Fibroblast of lung (primary cell): ENCODE measurements at places on chromosomes 2 and 18. TPM values are rescaled to one million over a fixed set of nuclear protein-coding genes. Genes with fewer than 3 reads are reported as not detected.
A peak's percentile ranks its signal among the peaks of the same experiment; 100 is the strongest.

- no peak for DNase-seq
- H3K27ac ChIP-seq, result no peak overlapping the region
- H3K27me3 ChIP-seq, result no peaks in the 10 kb centered on the region
- no peaks in the 10 kb centered on the region for H3K4me1 ChIP-seq
- H3K36me3 ChIP-seq, result no peaks in the 10 kb centered on the region
These were observed 86.0 kb downstream of the TAF4B start for GRCh38 chr18:26312199-26312598.

DNA sequence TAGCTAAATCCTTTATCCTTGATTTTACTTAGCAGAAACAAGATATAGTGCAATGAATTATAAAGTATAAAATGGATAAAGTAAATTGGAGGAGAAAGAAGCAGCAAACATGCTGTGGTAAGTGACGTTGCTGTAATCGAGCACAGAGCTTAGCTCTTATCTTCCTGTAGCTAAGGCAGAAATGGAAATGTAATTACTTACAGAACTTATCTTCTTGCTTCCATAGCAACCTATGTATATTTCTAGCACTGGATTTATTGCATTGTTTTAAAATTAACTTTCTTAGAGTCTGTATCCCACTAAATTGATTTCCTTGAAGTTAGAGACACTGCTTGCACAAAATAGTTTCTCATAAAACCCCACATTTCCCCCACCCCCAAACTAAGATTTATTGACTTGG is 130.6 kb upstream of the MC4R start:
- no peaks in the 10 kb centered on the region for H3K4me1 ChIP-seq
- H3K4me3 ChIP-seq, result no peak overlapping the region
- H3K36me3 ChIP-seq, result no peaks in the 10 kb centered on the region
- no peak overlapping the region for H3K27ac ChIP-seq

- no peak overlapping the region for H3K4me3 ChIP-seq
- H3K36me3 ChIP-seq, result no peaks in the 10 kb centered on the region
- no peak overlapping the region for H3K27ac ChIP-seq
- H3K4me1 ChIP-seq, result no peaks in the 10 kb centered on the region
- no peak for DNase-seq
- peaks cover 6% of the 10 kb centered on the region for H3K27me3 ChIP-seq
These were observed 18.8 kb upstream of the RMP24 start for GRCh38 chr18:35953688-35954087.

DNA sequence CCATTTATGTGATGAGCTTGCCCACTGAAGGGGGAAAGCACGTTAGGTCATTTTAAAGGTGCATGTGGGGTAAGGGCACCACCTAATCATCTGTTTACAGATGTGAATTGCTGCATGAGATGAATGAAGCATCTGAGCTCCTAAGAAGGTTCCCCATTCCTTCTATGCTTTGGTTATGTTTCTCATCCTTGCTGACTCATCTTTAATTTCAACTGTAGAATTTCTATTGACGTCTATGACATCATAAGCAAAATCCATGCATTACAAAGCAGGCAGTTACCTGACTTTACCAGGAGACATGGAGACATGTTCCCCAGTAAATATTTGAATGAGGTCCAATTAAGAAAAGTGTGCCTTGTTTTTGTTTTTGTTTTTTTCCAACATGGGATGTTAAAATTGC is 2.8 kb downstream of the SNTG2 start:
- no peak for DNase-seq
- no peak overlapping the region for H3K27ac ChIP-seq
- H3K4me3 ChIP-seq, result no peak overlapping the region
- H3K36me3 ChIP-seq, result no peaks in the 10 kb centered on the region
- H3K27me3 ChIP-seq, result peaks cover 7% of the 10 kb centered on the region

DNA sequence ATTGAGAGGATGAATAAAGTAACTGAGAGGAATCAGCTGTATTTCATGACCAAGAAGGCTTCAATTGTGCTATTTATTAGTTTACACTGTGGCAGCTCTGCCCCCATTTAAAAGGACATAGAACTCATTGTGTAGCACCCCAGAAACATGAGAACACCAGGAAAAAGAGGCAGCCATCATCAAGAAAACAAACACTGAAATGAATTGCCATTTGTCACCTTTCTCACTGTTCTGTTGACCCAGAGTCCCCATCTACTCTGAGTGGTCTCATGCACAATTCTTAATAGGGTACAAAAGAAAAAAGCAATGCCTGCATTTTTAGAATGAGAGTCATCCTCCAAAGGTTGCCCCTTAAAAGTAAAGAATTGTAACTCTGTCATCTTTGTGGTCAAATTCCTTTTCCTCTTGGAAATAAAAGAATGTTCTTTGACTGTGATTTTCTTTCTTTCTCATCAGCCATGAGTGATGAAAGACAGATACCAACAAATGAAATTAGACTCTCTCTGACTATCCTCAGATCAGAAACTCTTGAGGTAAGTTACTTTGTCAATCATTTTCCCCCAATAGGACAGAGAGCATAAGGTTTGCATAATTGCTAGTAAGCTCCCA is 1941.9 kb upstream of the PIK3C3 start:
- no peaks in the 10 kb centered on the region for H3K4me1 ChIP-seq
- no peaks in the 10 kb centered on the region for H3K27me3 ChIP-seq
- no peak overlapping the region for H3K27ac ChIP-seq
- DNase-seq, result peak; percentile 63
- H3K36me3 ChIP-seq, result no peaks in the 10 kb centered on the region
- H3K4me3 ChIP-seq, result no peak overlapping the region

DNA sequence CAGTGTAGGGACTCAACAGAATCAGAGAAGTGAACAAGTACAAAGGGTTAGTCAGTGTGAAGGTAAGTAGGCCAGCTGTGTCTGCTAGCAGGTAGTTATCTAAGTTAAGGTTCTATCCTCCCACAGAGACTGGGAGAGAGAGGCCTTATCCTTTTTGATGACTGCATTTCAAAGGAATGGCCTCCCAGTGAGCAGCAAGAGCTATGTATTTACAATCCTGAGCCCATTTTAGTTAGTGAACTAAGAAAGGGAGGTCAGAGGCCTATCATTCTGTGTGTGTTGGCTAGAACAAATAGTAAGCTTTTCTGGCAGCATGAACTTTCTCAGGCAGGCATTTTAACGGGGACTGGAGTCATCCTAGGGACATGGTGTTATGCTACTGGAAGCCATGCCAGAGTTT is 182.9 kb downstream of the VWC2L start:
- H3K27me3 ChIP-seq, result no peaks in the 10 kb centered on the region
- H3K4me3 ChIP-seq, result no peak overlapping the region
- H3K27ac ChIP-seq, result no peak overlapping the region
- no peaks in the 10 kb centered on the region for H3K36me3 ChIP-seq
- no peaks in the 10 kb centered on the region for H3K4me1 ChIP-seq

MOGAT1 gene
- not detected in 2 replicates for total RNA-seq

GRCh38 chr2:73103018-73103542 is 9.7 kb downstream of the RAB11FIP5 start:
- H3K36me3 ChIP-seq, result no peaks in the 10 kb centered on the region
- peaks cover 24% of the 10 kb centered on the region for H3K4me1 ChIP-seq
- no peak for DNase-seq
- H3K27me3 ChIP-seq, result no peaks in the 10 kb centered on the region
